ENCODE measurements at places on chromosomes 7 and 10.

DNA sequence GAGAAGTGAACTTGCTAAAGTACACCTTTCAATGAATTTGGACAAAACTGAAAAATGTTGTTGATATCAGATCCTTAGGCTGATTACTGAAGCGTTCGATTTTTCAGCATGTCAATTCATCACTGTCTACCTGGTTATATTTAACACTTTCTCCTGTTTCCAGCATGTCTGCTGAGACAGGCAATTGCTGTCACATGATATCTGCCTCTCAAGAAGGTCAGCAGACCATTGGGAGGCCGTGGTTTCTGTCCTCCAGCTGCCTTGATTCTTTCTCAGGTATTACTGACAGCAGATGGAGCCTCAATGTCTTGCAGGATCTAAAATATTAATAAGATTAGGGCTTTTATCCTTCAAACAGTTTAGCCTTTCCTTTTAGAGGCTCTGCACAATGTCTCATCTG is 127.5 kb downstream of the SNX10 start:
- DNase-seq: peak; percentile 86

GRCh38 chr7:81029511-81029910 is 110.7 kb upstream of the SEMA3C start:
- DNase-seq: peak; percentile 29

DNA sequence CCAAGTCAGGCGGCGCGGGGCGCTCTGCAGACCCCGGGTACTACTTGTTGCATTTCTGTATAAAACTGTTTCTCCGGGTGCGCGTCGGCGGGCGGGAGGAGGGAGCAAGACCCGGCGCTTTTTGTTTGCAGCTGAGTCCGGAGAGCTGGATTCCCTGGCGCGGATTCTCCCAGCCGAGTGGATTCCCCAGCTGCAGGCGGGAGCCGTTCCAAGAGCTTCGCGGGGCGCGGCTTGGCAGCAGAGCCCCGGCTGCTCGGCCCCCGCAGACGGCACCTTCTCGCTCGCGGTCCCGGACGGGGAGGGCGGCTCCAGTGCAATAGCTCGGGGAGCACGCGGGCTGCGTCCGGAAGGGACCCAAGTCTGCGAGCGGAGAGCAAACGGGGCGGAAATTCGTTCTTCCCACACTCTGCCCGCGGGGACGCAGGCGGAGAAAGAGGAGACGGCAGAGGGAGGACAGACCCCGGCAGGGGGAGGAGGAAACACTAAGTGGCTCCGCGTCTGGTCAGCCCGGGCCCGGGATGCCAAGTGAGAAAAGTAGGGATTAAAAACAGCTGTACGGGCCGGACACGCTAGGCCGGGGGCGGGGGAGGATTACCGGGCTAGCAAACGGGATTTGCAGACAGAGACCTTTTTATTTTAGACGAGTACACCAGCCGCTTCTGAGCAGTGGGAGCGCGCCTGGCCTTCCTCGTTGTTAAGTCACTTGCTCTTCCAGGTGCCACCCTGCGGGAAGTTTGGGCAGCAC is at the start of gene TRIL:
Gene TRIL (minus strand): TSS at position 96 of the 745 bp plus-strand sequence. CDS start 284 bp downstream, outside the sequence.
- DNase-seq: peak; percentile 83

DNA sequence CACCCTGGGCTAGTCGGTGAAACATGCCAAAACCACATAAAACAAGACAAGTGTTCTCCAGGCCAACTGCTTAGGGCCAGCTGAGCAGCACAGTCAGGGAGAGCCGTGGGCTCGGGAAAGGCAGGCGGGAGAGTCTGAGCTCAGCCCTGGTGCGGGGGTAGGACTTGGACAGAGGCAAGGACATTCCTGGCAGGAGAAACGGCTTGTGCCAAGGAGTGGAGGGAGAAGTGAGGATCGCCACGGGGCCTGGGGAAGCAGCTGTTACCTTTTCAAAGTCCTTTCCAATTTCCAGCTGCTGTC is 4.2 kb downstream of the ELN start:
- no peak for DNase-seq

- no peak for DNase-seq
These were observed 56.3 kb upstream of the BMPER start for GRCh38 chr7:33849004-33849403.

DNA sequence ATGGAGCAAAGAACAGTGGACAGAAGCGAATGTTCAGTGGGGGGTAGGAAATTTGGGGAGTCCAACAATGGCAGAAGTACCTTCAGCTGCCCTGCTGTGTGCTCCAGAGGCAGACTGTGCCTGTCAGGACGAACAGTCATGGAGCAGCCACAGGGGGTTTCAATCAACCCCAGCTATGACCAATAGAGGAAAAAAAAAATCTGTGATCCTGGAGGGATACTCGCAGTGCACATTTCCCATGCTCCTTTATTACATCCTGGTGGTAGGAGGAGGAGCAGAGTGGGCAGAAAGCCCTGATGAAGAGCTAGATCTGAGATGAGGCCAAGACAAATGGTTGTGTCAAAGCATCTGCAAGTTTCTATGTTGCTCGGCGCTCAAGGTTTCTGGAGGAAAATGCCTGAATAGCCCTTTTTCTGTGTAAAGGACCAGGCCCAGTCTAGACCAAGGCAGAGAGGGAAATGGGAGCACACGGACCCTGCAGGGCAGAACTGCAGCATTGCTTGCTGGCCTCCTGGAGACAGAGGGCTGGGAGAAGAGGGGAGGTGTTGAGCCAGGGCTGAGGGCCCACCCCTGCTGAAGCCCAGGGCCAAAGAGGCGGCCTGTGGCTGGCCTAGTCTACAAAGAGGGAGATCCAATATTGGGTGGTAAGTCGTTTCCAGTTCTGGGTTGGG is 201.5 kb downstream of the GRID1 start:
- no peak for DNase-seq

- peak; percentile 7 for DNase-seq
These were observed 273.3 kb downstream of the FZD1 start for GRCh38 chr7:91537260-91538152.

DNA sequence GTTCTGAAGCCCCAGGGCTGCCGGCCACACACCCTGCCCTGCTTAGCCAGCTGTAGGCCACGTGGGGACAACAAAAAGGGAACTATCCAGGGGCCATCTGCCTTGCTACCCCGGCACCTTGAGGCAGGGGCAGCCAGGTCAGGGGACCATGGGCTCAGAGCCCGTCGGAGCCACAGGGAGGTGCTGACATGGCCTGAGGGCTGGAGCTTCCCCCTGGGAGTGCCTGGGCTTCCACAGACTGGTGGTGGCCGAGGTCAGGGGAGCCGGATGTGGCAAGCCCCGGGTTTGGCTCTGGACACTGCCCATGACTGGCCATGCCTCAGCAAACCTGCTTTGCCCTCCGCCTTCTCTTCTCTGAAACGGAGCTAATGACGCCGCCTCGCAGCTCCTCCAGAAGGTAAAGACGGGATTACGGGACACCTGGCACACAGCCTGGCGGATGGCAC is 178.5 kb downstream of the EBF3 start:
- peak; percentile 36 for DNase-seq

DNA sequence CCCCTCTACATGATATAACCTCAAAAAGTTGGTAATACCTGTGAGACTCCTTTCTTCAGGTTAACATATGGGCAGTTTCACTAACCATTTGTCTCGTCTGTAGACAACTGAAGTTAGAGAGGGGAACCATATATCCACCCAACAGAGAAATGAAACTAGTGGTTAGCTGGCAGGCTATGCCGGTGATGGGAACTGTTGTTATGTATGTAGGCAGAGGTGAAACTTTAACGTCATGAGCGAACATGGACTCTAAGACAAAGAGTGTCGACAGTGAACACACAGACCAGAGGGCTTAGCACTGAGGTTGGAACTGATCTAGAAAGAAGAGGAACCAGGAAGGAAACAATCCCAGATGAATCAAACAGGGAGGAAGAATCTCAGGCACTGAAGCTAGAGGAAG is 112.4 kb downstream of the ELMO1 start:
- no peak for DNase-seq

DNA sequence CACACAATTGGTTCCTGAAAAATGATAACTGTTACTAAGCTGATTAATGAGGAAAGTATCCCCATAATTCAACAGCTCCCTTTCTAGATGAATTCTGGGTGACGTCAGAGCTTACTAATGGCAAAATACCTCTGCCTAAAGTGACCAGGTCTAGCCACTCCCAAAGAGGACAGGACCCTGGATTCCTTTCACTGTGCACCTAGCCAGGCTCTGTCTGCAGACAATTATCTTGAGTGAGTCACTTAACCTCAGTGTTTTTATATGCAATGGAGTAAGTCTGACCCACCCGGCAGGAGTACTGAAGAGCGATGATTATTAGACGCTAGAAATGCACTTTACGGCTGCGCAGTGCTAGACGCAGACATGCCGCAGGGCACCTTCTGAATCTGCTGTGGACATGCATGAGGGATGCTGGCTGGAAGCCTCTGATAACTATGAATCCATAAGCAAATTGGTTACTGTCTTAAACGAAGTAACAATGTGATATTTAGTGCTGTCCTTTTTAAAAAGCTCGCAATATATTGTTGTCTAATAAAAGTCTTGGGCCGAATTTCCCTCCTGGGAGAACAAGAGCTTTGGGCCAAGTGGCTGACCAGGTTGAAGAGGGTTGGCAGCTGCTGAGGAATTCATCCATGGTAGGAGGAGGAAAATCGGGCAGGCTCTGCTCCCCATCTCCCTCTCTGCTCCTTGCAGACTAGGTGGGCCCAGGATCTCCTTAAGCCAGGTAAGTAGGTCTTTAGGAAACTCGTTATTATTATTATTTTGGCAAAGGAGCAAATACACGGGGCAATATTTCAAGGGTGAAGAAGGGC is 4.6 kb upstream of the INPP5A start:
- DNase-seq: no peak

DNA sequence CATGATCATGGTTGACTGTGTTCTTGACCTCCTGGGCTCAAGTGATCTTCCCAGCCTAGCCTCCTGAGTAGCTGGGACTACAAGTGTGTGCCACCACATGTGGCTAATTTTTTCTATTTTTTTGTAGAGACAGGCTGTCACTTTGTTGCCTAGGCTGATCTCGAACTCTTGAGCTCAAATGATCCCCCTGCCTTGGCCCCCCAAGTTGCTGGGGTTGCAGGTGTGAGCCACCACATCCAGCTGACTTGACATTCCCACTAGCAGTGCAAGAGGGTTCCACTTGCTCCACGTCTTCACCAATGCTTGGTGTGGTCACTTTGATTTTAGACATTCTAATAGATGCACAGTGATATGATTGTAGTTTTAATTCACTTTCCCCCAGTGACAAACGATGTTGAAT is 25.1 kb downstream of the CYP26A1 start:
- DNase-seq: no peak

DNA sequence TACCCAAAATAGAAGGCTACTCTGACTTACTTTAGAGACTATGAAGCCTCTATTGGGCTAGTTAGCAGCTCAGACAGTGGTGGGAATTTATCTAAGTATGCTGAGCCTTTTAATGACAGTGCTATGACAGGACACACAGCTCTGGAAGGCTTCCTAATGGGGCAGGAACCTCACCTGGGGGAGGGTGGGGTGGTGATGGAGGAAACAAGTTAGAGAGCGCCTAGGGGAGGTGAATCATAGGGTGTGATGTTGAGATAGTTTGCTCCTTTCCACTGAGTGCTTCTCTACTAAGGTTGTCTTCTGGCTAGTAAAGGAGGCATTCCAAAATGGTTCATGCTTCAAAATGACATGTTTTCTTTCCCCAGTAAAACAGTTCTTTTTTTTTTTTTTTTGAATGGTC is 42.1 kb downstream of the PPP1R9A start:
- no peak for DNase-seq

DNA sequence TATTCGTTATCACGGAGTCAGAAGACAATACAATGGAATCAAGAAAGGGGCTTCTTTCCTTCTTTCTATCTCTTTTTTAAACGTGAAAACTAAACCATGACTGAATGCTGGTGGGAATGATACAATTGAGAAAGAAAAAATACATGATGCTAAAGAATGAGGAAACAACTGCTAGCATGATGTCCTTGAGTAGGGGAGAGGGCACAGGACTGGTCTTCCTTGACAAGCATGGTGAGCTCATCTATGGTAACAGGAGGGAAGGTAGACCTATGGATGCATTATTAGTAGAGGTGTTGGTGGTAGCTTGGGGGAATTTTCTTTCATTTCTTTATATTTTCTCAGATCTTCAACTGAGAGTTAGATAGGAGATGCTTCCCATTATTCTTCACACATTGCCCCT is 88.9 kb upstream of the COL1A2 start:
- DNase-seq: no peak

GRCh38 chr7:103391150-103391549 is 43.7 kb downstream of the PSMC2 start:
- no peak for DNase-seq

DNA sequence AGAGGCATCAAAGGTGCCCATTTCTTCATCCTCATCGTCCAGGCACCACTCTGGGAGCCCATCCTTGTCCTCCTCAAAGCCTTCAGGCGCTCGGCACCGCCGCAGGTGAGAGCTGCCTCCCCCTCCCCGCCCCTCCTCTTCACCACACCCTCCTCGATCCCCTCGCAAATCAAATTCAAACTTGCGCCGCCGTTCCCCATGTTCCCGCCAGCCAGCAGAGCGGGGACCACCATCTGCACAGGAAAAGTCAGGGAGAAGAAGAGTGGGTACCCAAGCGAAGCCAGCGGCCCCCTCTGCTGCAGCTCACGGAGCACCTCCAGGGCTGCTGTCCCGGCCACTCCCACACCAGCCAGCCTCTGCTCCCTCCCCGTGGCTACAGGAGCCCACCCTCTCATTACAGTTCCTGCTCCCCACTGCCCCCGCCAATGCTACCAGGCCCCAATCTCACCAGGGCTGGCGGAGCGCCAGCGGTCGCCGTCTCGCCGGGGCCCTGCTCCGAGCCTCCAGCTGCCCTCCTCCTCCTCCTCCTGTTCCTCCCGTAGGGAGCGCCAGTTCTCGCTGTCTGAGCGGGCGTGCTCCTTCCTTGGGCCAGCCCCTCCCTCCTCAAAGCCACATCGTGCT is 7.7 kb downstream of the GIGYF1 start:
- no peak for DNase-seq

GRCh38 chr7:130024390-130024789 is 26.8 kb downstream of the ZC3HC1 start:
- DNase-seq: no peak

GRCh38 chr10:62462461-62462860 is 88.3 kb downstream of the ZNF365 start:
- DNase-seq: no peak

- DNase-seq: peak; percentile 97
These were observed 3.1 kb downstream of the FLNC start for GRCh38 chr7:128833148-128833945.

DNA sequence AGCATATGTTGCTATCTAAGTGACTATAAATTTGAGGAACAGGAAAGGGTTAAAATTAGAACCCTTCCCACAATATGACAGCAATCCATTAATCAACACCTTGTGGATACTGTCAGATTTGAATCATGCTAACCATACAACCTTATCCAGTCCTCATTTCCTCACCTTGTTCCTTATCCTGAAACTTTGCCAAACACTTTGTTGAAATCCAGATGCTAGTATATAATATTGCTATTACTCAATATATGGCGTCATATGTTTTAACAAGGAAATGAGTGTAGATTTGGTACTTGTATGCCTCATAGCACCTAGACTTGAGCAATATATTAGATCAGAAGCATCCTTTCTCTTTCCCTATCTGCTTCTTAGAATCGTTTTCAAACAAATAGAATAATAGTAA is 66.3 kb upstream of the SLC25A13 start:
- DNase-seq: no peak

- no peak for DNase-seq
These were observed 214.2 kb downstream of the WDR11 start for GRCh38 chr10:121065330-121065729.

- DNase-seq: no peak
These were observed 74.0 kb upstream of the TRIL start for GRCh38 chr7:29032146-29032545.
